ENCODE measurements at places on chromosomes 16 and 17.

DNA sequence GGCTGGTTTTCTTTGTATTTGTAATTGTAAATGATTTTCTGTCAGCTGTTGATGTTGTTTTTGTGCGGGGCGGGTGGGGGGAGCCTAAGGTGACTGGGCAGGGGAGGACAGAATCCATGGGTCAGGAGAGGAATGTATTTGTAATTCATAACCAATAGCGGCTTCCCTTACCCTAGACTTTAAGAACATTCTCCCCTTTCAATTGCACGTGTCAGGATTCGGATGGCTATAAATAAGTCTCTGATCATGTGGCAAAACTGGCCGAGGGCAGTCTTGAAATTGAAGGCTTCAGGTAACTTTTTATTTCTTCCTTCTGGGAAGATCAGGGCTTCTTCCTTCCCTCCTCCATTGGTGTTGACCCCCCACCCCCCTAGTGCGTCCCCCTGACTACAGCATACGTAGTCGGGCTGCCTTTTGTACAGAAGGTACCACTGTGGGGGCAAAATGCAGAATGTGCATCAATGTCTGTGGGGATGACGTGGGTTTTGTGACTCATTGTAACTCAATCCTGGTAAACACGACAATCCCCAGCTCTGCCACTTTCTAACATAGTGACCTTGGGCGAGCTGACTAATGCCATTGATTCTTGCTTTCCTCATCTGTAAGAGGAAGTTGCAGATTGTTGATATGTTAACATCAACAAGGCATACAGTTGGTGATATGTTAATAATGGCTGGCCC is 16.2 kb downstream of the MARCHF10 start:
- no peak for DNase-seq

- no peak for DNase-seq
Observed at GRCh38 chr17:72518159-72518732, 397.4 kb downstream of the SOX9 start.

- no peak for DNase-seq
Observed at GRCh38 chr17:82601447-82602000, 46.7 kb downstream of the WDR45B start.

GRCh38 chr17:21061158-21061835 is 18.5 kb upstream of the USP22 start:
- no peak for DNase-seq

DNA sequence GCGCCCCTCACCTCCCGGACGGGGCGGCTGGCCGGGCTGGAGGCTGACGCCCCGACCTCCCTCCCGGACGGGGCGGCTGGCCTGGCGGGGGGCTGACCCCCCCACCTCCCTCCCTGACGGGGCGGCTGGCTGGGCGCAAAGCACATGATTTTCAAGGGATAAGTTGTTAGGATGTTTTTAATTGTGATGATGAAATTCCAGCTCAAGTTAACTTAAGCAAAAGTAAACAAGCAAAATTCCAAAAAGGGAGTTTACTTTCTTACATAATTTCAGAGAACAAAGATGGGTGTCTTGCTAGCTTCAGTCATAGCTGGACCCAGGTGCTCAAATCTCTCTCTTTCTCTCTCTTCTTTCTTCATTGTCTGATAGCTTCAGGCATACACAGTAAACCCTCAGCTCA is 33.6 kb upstream of the MED9 start:
- DNase-seq = no peak

- no peak for DNase-seq
Observed at GRCh38 chr17:38619451-38619795, 13.7 kb upstream of the SRCIN1 start.

GRCh38 chr16:77807021-77807420 is 18.7 kb downstream of the VAT1L start:
- DNase-seq = no peak

DNA sequence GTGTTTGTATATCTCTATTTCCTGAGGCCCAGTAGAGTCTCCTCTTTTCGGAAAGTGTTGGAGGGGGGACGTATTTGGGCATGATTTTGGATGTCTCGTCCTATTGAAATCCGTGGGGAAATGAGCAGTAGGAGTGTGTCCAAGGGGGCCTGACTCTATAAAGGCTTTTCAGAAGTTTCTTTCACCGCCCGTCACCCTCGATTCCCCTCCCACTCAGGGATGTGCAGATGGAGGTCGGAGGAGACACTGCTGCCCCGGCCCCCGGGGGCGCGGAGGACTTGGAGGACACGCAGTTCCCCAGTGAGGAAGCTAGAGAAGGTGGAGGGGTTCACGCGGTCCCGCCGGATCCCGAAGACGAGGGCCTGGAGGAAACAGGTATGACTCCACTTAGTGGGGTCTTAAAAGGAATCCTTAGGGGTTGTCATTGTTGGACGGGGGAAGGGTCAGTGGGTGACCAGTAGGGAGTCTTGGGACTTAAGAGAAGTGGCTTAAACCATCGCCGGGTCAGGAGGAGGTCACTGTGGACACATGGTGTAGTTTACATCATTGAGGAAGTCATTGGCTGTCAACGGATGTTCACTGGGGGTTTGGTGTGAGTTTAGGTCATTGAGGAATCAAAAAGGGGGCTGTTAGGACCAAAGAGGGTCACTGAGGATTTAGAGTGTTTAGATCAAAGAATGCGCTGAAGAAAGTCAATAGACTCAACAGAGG is 424 bp downstream of the MON1B start:
- DNase-seq = no peak

All from putamen (tissue), 1 donor.